ENCODE measurements at places on chromosomes 3 and 15.

DNA sequence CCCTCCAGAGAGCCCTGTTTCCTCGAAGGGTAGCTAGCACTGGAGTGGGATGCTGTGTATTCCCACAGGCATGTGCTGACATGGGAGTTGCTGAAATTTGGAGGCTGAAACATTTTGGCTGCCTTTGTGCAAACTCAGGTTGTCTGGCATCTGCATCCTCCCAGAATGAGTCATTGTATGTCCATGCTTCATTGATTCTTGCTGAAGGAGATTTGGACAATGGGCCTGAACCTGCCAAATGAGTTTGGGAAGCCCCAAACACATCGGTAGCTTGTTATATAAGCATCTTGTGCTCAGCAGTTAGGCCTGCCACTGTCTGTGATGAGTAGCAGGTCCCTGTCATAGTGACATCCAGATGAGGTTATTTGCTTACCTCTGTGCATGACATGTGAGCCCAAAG lies 160.0 kb downstream of the IL5RA start:
- DNase-seq = no peak

GRCh38 chr15:73984208-73984979 lies 7.7 kb downstream of the STOML1 start:
- DNase-seq = no peak

DNA sequence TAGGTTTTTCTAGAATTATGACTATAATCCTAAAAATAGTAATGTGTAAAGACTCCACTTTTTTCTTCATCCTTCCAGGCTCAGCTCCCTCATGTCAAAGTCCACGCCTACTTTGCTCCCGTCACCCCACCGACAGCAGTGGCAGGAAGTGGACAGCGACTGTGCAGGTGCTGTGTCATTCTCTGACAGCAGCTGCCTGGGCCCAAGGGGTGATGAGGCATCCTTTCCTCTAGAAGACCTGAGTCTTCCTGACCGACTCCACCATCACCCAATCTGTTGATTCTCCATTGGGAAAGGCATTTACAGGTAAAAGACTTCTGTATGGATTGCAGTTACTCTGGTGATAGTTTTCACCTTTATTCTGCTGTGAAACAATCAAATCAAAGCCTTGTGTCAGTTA lies 54.8 kb downstream of the UBP1 start:
- no peak for DNase-seq

GRCh38 chr15:63905558-63906265 lies 72.0 kb upstream of the HERC1 start:
- no peak for DNase-seq

DNA sequence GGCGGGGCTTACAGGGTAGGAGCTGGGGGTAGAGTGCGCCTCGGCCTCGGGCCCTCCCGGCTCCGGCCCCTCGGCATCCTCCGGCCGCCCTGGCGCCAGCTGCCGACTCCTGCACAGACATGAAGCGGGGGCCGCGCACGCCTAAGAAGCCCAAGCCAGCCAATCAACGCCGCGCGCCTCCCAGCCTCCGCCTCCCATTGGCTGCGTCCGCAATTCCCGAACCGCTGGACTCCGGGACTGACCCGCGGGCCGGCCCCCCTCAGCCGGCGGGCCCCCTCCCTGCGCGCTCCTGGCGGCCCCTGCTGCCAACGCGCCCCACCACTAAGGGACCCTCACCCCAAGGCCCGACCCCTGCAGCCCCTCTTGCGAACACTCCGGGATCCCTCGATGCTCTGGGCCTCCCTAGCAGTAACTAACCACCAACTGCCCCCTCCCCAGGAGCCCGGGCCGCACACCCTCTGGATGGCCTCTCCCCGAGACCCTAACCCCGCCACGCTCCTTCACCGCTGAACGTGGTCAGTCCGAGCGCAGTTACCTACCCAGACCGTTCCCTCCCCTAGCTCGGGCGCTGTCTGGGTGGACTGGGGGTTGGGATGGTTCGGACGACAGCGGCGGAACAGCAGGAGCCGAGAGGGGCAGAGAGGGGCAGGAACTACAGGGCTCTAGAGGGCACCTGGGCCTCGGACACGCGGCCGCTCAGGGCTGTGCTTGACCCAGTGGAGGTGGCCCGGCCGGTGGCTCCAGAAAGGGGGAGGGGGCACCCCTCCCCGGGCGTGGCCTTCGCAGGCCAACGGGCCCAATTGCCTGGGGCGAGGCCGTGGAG lies 5.0 kb downstream of the GATA2 start:
- DNase-seq = peak; percentile 62

DNA sequence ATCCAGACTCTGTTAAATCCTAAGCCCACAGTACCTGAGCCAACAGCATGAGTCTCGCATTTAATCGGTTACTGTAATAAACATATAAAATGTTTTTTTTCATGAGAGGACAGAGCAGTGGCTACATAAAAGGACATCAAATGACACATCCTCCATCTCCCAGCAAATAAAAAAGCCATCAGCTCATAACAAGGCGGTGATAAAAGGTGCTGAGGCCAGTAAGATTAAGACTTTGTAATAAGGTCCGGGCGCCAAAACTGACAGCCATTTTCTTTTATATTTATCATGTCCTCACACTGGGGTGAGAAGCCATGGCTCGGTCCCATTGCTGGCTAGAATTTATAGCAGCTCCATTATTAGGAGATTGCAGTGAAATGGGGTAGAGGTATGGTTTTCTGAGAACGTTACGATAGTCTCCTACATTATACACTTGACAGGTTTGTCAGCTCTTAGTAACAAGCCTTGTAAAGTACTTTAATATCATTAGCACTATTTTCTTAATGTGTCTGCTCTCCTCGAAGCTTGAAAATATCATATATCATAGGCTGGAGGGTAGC lies 977.8 kb upstream of the NR2F2 start:
- DNase-seq = no peak

GRCh38 chr3:61526308-61526707 lies 35.1 kb upstream of the PTPRG start:
- DNase-seq = no peak

DNA sequence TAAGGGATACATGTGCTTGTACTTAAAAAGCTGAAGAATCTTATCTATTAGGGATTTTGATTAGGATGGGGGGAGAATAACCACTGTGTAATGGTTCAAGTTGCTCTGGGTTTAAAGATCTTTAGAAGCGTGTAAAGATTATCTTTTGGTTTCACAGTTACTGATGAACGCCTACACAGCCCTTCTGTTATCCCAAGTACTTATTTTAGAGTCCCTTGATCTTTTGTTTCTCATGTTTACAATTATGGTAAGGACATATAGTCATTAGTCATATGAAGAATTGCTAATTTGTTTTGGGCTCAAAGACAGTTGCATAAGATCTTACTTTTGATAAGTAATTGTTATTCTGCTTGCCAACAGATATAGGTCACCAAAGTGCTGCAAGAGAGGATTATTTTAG lies 160.1 kb downstream of the PLCL2 start:
- no peak for DNase-seq

GRCh38 chr3:55515550-55516246 lies 28.6 kb upstream of the WNT5A start:
- DNase-seq = no peak

- DNase-seq = peak; percentile 83
Observed at GRCh38 chr3:134406331-134407238, 32.3 kb upstream of the AMOTL2 start.

GRCh38 chr3:187261541-187261969 lies 30.0 kb downstream of the MASP1 start:
- no peak for DNase-seq

DNA sequence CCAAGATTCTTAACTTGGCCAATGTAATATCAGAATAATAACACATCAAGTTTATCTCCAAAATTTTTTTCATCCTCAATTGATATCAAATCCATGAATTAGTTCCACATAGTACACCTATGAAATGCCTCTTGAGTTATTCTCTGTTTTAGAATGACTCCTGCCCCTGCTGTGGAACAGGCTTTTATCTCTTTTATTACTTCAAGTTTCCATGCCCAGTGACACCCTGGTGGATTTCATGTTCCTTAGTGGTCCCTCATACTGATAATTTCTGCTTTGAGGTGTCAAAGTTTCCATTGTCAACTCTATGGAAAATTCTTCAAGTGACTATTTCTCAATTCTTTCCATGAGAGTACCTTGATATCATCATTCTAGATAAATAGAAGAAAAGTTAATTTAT lies 24.6 kb downstream of the PLSCR1 start:
- DNase-seq = no peak

DNA sequence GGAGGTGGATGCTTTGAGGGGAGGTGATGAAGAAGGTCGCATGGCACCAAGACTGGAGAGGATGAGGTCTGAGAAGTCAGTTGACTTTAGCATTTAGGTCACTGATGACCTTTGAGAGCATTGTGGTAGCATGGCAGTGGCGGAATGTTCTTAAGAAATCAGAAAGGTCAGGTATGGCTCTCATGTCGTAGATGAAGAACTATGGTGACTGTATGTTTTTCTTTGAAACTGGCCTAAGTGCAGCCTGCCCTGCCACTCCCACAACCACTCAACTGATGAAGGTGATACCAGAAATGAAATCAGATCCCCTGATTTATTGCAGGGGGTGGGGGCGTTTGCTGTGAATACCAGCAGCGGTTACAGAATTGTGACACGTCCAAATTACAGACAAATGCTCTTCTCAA lies 102.6 kb downstream of the ITPR1 start:
- no peak for DNase-seq

GRCh38 chr3:57007521-57008460 lies 52.7 kb upstream of the SPATA12 start:
- DNase-seq = no peak

GRCh38 chr15:72472992-72473610 lies 1.0 kb upstream of the ARIH1 start:
- no peak for DNase-seq

- no peak for DNase-seq
Observed at GRCh38 chr3:38086496-38086895, 47.5 kb downstream of the DLEC1 start.

- no peak for DNase-seq
Observed at GRCh38 chr15:89822951-89823711, 8.5 kb upstream of the ANPEP start.

DNA sequence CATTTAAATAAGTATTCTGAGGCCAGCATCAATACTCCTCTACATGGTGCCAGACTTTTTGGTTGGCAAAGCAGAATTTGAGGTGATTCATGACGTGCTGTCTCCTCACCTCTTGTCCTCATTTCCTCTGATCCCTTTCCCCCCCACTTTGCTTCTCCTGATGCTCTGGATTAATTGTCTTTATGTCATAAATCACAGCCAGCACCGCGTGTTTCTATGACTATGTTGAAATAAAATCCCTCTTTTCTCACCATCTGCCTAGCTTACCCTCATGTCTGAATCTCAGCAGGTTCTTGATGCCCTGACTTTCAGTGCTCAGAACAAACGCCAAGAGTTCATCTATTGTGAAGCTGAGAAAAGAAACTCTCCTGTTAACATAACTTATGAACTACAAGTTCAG lies 19.7 kb upstream of the PTPRG start:
- no peak for DNase-seq

DNA sequence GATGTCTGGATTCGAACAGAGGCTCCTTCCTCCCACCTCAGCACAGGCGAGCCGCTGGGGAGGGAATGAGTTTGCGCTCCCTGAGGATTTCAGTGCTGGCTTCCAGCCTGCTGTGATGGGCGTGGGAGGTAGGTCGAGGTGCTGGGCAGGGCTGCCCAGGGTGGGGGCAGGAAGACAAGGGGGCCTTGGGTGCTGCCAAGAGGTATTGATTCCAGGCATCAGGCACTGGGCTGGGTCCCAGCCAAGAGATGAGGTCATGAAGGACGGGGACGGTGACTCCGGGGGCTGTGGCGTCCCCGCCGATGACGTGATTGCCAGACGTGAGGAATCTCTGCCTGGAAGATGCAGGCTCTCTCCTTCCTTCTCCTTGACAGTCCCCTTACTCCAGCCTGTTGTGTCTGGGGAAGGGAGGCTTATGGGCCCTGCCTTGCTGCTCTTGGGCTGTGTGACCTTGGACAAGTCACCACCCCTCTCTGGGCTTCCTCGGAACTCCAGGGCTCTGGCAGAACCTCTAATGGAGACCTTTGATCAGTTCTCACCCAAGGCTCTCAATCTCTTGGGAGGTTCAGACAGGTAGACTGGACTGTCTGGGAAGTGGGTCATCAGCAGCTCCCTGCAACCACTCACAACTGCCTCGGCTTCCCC lies 116.8 kb downstream of the FBLN2 start:
- DNase-seq = no peak

- no peak for DNase-seq
Observed at GRCh38 chr3:71503525-71504249, 79.8 kb downstream of the FOXP1 start.

GRCh38 chr3:42205800-42206514 lies 60.0 kb downstream of the CCK start:
- no peak for DNase-seq

All from H1 (cell line).